A549 treated with RU486 at 1 μM for 4 hours (cell line): ENCODE measurements at places on chromosomes 6 and 20. TPM values are rescaled to one million over a fixed set of nuclear protein-coding genes. Genes with fewer than 3 reads are reported as not detected.

NKX2-2 gene
- not detected in 5 replicates for total RNA-seq

POM121L2 gene
- total RNA-seq, result not detected in 5 replicates

HTR1B gene
- total RNA-seq, result 0.07 to 0.09 TPM in 2 of 5 replicates, not detected in the others

SPATA25 gene
- total RNA-seq, result 0.23 to 0.87 TPM (median 0.66 TPM) in 5 replicates

SLC18B1 gene
- 4.4 to 6.0 TPM (median 5.3 TPM) in 5 replicates for total RNA-seq

XPO5 gene
- 26.4 to 29.7 TPM (median 29.1 TPM) in 5 replicates for total RNA-seq

SLC22A16 gene
- total RNA-seq, result not detected in 5 replicates

TCP11 gene
- total RNA-seq, result not detected in 5 replicates

LST1 gene
- total RNA-seq, result 0.28 to 1.3 TPM in 2 of 5 replicates, not detected in the others

MAS1 gene
- not detected in 5 replicates for total RNA-seq
